ENCODE measurements at places on chromosomes 3 and 15.

- no peak for DNase-seq
These were observed 76.9 kb upstream of the SLCO2A1 start for GRCh38 chr3:134106580-134106979.

DNA sequence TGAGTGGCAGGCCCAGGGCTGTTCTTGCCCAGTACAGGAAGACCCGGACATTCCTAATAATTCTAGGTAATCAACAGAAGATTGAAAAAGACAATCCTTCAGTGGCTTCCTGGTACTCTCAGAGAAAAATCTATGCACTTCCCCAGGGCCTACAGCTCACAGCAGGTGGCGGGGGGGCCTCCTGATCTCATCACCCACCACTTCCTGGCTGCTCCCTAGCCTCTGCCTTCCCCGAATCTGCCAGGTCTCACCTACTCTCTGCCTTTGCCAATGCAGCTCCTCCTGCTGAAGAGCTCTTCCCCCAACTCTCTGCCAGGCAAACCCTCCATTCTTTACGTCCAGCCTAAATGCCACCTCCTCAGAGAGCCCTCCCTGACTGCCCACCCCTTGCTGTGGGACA, 37.5 kb downstream of the EHD4 start:
- no peak for DNase-seq

DNA sequence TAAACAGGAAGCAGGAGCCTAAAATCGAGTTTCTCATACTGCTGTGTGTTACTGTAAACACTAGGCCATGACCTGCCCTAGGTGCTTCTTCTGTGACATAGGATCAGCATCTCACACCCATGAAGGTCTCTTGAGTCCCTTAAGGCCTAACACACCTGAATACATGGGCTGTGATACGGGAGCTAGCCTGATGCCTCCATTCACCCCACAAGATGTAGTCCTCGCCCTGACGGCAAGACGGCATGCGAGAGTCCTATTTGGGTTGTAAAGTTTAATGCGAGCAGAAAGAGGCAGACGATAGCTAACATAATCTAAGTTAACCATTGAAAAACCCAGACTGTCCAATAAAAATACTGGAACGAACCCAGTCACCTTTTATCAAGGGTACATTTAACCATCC, 241.1 kb upstream of the ICE2 start:
- DNase-seq, result no peak

- no peak for DNase-seq
These were observed 488.4 kb upstream of the UBE2E2 start for GRCh38 chr3:22714749-22715148.

DNA sequence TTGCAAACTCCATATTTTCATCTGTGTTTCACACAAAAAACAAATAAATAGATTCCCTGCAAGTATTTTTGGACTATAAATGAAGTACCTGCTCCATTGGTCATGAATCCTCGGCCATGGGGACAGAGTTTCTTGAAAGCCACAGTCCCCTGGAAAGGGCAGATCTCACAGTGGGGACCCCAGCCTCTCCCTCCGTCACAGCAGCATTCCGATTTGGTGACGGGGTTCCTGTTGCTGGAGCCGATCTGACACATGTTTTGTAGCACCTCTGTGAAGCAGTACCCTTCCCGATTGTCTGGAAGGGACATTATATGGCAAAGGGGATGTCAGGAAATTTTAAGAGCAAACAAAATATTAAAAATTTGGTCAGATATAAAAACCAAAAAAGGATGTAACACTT, 96.2 kb downstream of the DUT start:
- no peak for DNase-seq

DNA sequence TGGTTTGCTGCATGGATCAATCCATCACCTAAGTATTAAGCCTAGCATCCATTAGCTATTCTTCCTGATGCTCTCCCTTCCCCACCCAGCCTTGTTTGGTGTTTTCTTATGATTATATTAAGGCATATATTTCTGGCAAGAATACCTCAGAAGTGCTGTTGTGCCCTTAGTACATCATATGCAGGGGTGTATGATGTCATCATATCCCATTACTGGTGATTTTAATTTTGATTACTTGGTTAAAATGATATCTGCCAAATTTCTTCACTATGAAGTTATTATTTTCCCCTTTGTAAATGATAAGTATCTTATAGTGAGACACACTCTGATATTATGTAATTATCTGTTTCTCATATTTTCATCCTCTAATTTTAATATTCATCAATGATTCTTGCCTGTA, 15.4 kb downstream of the SLC22A14 start:
- no peak for DNase-seq

GRCh38 chr15:72112116-72112515, 5.8 kb downstream of the MYO9A start:
- no peak for DNase-seq

- DNase-seq, result no peak
These were observed 234.9 kb downstream of the NTRK3 start for GRCh38 chr15:88021601-88022000.
